ENCODE measurements at places on chromosomes 3 and 15.
A peak's percentile ranks its signal among the peaks of the same experiment; 100 is the strongest.

GRCh38 chr15:98433346-98433745 lies 215.0 kb upstream of the IGF1R start:
- DNase-seq, result no peak

DNA sequence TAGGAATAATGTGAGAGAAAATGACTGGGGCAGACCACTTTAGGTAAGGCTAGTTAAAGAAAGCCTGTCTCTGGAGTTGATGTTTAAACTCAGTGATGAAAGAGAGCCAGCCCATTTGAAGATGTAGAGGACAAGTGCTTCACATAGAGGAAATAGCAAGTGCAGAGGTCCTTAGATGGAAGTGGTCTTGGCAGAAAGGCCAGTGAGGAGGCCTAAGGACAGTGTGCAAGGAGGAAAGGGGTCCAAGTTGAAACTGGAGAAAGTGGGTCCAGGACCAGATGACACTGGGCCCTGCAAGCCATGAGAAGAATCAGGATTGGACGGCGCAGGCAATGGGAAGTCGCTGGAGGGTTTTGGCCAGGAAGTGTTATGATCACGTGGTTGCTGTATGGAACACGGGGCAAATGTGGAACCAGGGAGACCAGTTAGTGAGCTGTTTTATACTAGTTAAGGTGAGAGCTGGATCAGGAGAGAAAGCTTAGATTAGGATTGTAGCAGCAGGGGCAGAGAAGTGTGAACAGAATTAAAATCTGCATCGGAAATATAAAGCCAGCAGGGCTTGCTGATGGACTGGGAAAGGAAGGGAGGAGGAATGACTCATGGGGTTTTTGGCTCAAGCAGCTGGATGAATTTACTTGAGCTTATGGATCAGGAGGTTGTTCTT lies 48.0 kb upstream of the SCAANT1 start:
- DNase-seq, result peak; percentile 30

- DNase-seq, result no peak
These were observed 363.6 kb upstream of the CCDC54 start for GRCh38 chr3:107013641-107014040.

DNA sequence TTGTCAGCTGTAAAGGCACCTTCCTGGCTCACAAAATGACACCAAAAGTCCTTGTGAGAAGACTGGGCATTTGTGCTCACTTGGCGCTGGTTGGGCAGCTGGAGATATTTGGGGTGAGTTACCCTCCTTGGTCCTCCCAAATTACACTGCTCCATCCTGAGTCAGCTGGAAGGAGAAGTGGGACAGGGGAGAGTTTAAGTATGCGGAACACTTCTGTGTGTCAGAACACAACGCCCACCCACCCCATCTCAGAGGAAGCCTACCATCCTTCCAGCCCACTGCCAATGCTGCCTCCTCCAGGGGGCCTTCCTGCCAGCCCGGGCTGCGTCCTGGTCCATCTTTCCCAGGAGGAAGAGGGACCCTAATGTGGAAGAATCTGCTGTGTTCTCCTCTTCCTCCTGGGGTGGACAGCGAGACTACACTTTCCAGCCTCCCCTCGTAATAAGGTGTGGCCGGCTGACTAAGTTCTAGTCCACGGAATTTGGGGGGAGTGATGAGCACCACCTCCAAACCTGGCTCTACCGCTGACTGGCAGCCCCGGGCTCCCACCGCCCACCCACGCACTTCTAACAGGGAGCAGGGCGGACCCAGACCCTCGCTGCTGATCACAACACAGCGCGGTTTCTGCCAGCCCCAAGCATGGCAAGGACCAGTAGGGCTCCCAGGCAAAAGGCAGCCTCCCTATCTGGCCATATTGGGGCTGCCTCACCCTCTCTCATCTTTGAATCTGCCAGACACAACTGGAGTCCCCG lies 265.0 kb downstream of the XXYLT1 start:
- no peak for DNase-seq

- peak; percentile 89 for DNase-seq
These were observed 19.0 kb downstream of the SYNM start for GRCh38 chr15:99123713-99124451.

GRCh38 chr15:80856400-80856799 lies 77.2 kb downstream of the CEMIP start:
- no peak for DNase-seq

DNA sequence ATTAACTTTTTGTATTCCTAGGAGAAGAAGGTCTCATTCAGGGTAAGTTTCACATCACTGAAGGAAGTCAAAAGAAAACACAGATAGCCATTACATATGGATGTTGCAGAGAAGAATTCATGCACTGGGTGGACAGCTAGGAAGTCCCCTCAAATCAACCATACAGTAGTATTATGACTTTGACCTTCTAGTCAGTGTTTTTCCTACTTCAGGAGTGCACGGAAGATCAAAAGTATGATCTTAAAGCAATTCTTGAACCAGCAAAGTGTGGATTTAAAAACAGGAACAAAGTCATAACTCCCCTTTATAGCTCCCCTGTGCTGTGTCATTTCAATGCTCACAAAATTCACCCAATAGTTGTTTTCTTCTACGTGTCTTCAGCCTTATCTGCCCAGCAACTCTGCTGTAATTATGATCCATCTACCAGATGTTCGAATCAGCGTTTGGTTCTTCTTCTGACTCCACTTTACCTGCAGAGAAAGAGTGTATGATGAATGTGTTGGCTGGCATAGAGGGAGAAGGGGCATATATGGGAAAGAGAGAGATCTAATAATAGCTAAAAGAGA lies 118.1 kb upstream of the MEIS2 start:
- no peak for DNase-seq

- DNase-seq, result no peak
These were observed 86.0 kb upstream of the LRIG1 start for GRCh38 chr3:66586853-66587252.

GRCh38 chr15:86541540-86541939 lies 461.9 kb downstream of the AGBL1 start:
- DNase-seq, result no peak

DNA sequence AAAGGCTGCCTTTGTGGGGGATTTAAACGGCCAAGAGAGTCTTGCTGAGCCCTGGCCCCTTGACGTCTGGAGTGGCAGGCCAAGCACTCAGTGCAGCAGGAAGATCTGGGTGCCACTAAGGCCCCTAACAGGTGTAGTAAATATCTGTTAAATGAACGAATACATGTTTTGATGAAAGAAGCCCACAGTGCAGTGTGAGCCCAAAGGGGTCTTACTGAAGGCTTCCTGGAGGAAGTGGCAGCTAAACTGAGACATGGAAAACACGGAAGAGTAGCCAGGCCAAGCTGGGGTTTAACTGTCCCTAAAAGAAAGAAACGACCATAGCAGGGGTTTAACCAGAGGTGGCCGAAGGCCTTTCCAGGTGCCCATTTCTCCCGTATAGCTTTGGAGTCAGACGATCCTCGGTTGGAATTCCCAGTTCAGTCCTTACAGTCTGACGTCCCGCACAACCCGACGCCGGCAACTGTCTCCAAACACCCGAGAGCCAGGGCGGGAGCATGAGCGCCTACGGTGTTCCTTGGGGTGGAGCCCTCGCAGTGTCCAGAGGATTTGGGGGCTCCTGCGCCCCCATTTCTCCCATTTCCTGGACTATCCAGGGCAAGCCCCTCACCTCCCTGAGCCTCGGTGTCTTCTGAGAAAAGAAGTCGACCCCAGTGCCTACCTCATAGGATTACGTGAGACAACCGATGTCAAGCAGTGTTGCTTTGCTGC lies 910 bp upstream of the ABHD6 start:
- DNase-seq, result no peak

DNA sequence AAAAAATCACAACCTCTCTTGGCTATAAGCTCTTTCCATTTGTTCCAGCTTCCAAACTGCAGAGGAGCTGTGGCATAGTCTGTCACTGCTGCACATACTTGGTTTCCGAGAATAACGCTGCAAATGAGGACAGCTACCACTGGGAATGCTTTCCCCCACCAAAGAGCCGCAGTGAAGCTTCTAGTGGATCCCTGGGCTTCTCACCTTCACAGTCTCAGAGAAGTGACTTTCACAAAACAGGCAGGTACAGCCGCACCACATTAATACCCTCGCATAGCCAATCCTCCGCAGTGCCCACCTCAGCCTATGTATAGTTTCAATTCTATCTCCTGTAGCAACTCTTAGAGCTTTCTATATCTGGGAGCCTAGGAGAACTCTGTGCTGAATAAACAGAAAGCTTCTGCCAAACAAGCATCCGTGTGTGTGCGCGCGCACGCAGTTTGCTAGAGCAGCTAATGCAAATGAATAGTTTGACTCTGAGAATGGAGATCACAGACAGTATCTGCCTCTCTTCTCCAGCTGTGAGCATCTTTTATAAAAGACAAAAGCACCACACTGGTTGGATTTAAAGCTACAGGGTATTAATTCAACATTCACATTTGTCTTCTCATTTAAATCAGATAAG lies 81.9 kb upstream of the PLXND1 start:
- no peak for DNase-seq

DNA sequence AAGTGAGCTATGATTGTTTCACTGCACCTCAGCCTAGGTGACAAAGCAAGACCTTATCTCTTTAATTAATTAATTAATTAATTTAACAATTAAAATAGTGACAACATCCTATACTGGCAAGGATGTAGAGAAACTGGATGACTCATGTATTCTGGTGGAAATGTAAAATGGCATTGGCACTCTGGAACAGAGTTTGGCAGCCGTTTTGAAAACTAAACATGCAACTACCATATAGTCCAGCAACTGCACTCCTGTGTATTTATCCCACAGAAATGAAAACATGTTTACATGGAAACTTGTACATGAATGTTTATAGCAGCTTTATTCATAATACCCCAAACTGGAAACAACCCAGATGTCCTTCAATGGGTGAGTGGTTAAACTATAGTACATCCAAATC lies 56.6 kb downstream of the ANP32A start:
- no peak for DNase-seq

GRCh38 chr3:63116922-63117321 lies 161.2 kb upstream of the SYNPR start:
- DNase-seq, result no peak

DNA sequence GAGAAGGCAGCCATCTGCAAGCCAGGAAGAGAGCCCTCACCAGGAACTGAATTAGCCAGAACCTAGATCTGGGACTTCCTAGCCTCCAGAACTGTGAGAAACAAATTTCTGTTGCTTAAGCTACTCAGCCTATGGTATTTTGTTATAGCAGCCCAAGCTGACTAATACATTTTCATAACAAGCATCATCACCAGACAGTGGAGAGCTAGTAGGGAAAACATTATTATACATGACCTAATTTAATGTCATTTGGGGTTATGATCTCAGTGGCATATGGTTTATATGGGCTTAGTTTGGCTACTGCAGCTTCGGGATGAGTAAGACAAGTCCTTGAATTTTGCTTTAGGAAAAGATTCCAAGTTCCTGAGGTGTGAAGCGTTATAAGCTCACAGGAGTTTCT lies 35.6 kb downstream of the LNP1 start:
- DNase-seq, result no peak

GRCh38 chr3:7788881-7789280 lies 712.7 kb upstream of the LMCD1 start:
- DNase-seq, result no peak

DNA sequence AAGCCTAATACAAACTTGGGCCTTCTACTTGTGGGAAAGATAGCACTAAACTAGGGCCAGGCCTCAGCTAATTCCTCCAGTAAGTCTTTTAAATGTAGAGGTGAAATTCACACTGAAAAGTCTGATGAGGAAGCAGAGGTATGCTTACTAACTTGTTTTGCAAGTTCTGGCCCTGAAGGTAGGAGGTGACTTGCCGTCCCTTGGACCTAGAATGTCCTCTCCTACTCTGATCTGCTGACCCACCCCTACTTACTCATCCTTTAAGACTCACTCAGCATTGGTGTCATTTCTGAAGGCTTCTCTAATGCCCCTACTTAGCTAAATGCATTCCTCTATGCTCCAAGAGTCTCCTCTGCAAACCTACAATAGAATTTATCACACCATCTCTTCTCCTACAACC lies 19.4 kb downstream of the RIOX2 start:
- DNase-seq, result no peak

DNA sequence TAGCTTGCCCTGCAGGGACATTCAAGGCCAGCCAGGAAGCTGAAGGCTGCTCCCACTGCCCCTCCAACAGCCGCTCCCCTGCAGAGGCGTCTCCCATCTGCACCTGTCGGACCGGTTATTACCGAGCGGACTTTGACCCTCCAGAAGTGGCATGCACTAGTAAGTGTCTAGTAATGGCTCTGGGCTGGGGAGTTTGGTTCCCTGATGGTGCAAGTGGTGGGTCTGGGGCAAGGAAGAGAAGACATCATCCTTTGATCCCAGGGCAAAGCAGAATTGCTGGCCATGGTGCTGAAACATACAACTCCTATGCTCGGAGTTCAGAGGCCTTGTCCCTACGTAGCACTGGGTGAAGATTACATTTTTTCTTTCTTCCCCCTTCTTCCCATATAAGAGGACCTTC lies 311.4 kb downstream of the EPHB1 start:
- peak; percentile 38 for DNase-seq

DNA sequence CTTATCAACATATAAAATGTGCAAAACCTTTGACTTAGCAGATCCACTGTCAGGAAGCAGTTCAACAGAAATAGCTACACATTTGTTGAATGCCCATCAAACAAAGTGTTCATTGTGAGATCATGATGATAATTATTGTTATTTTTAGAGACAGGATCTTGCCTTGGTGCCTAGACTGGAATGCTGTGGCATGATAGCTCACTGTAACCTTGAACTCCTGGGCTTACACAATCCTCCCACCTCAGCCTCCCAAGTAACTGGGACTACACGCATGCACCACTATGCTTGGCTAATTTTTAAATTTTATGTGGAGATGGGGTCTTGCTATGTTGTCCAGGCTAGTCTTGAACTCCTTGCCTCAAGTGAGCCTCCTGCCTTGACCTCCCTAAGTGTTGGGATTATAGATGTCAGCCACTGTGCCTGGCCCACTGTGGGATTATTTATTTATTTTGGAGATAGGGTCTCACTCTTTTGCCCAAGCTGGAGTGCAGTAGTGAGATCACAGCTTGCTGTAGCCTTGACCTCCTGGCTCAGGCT lies 8.8 kb downstream of the MAP2K5 start:
- DNase-seq, result no peak

DNA sequence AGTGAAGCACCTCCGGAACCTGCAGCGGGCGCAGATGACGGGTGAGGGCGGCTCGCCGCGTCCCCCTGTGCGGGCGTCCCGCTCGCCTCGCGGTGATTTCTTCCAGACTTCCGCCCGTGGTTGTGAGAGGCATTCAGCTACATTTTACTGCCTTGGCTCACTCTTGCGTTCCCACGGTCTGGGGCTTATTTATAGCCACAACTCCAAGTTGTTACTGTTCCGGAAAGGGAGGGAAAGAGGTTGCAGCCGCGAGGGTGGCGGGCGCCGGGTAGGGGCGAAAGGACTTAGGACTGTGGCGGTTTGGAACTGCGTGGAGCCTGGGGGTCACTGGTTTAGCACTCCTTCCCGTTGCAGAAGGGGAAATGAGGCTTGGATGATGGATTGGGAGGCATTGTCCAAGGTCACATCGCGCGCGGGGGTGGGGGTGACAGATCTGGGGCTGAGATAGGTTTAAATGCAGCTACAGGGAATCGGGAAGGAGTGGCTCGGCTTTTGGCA lies 1.1 kb downstream of the HES1 start:
- DNase-seq, result peak; percentile 77

GRCh38 chr3:13083898-13084297 lies 10.7 kb upstream of the IQSEC1 start:
- DNase-seq, result no peak
